H4 (cell line): ENCODE measurements at places on chromosomes 1 and 21. TPM values are rescaled to one million over a fixed set of nuclear protein-coding genes. Genes with fewer than 3 reads are reported as not detected.

GRCh38 chr1:243435836-243436235 lies 180.0 kb downstream of the SDCCAG8 start:
- no peak for DNase-seq

DNA sequence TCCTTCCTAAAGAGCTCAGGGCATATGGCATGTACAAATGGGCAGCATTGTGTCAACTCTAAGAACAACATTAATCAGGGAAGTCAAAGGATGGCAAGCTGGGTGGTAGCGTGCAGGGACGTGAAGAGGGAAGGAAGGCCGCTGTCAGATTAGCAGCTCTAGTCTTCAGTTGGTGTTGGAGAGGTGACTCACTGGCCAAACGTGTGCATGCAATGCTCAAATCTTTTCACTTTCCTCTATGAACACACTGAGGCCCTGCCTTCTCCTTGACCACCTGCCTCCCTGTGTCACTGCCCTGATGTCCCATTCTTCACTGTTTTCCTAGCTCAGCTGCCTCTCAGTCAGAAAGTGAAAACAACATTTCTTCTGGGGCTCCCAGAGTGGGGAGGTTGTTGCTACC lies 5.9 kb upstream of the PIGR start:
- DNase-seq, result no peak

DNA sequence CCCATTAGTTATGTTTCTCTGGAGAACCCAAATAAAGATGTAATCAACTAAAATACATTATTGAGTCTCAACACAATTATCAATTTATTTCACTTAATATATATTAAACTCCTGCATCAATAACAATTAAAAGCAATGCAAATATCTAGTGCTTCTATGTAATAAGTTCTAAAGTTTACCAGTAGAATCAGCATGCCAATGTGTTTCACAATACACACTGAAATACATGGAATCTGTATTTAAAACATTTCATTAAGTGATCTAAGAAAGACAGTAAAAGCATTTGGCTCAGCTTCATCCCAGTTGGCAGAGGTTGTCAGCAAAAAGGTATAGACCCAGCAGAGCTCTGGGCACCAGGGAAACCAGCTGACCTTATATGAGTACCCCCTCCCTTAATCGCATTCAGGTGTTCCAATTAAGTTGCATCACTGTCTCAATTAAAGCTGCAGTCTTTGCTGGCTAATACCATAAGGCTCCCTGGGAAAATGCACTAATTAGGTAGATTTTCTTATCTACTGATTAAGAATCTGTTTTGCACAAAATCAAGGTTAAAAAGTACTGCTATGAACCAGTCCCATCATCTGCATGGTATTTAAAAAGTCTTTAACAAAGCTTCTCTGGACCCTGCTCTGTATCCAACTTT lies 63.1 kb downstream of the NIBAN1 start:
- no peak for DNase-seq

- DNase-seq, result no peak
Measured at GRCh38 chr1:65734979-65735378, 57.7 kb upstream of the PDE4B start.

DNA sequence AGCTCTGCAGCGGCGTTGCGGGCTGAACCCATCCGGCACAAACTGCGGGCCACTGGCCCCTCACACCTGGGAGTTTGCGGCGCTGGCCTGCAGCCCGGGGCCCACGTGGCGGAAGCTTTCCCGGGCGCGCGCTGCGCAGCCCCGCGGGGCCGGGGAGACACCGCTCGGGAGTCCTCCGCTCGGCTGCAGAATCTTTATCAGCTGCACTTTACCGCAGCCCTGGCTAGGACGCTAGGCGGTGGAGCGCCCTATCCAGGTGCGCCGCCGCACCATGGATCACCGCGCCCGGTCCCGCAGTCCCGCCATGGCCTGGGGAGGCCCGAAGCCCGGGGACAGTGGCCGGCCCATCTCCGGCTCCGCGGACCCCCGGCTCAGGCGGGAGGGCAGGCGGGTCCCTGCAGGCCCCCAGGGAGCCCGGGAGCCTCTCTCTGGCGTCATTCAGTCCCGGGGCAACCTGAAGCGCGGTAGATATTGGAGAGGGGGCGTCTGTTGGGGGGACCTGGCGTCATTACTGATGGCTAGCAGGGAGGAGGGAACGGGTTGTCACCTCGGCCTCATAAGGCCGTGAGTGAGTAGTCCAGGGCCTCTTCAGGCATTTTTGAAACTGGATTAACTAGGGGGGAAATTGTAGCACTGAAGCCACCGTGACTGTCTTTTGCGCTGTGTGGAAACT lies 5.7 kb upstream of the OLIG2 start:
- no peak for DNase-seq

The SVBP gene
- total RNA-seq, result 33.5 and 43.3 TPM in 2 replicates

The TNFSF18 gene
- total RNA-seq, result 0.29 and 0.79 TPM in 2 replicates

The RAB42 gene
- not detected in 2 replicates for total RNA-seq
